HT1080 (cell line): ENCODE measurements at places on chromosomes 12 and 14. TPM values are rescaled to one million over a fixed set of nuclear protein-coding genes. Genes with fewer than 3 reads are reported as not detected.

The TGFB3 gene
- 4.0 and 4.8 TPM in 2 replicates for total RNA-seq

DNA sequence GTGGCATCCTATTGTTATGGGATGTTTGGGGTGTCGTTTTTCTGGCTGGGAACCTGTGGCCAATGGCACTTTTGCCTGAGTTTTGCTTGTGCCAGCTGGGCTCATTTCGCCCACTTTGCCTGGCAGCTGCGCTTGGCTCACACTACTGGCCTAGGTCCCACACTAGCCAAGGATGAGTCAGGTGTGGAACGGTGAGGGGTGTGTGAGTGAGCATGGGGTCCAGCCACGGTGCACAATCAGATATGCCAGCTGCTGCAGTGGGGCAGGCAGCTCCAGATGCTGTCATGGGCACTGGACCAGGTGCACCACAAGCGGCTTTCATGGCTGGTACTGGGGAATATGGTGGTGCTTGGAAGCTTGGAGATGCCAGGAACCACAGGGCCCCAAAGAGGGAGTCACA, 21.5 kb downstream of the TRHDE start:
- DNase-seq: no peak

GRCh38 chr12:96053476-96054243, 18.3 kb upstream of the LTA4H start:
- no peak for DNase-seq

The NPFF gene
- total RNA-seq: not detected in 2 replicates

The SRRM4 gene
- not detected in 2 replicates for total RNA-seq

- no peak for DNase-seq
Measured at GRCh38 chr12:123483602-123484248, 25.8 kb downstream of the SNRNP35 start.

GRCh38 chr12:53327435-53328042, 6.1 kb upstream of the AAAS start:
- peak; percentile 24 for DNase-seq

GRCh38 chr14:54922598-54922997, 20.0 kb upstream of the GCH1 start:
- no peak for DNase-seq

GRCh38 chr14:104657563-104658324, 31.7 kb upstream of the INF2 start:
- DNase-seq: no peak
